ENCODE measurements at places on chromosomes 4 and X. TPM values are rescaled to one million over a fixed set of nuclear protein-coding genes. Genes with fewer than 3 reads are reported as not detected.

The SPANXD gene
- total RNA-seq, result not detected

The GAB3 gene
- 4.6 TPM for total RNA-seq

The PAGE4 gene
- not detected for total RNA-seq

The PFKFB1 gene
- 0.23 TPM for total RNA-seq

The ARHGEF6 gene
- 5.4 TPM for total RNA-seq

The GLRA3 gene
- total RNA-seq, result not detected

The IDUA gene
- total RNA-seq, result 44.9 TPM

The NDNF gene
- 1.1 TPM for total RNA-seq

The PIGA gene
- 5.0 TPM for total RNA-seq

The SSX2 gene
- not detected for total RNA-seq

The NAP1L3 gene
- 6.1 TPM for total RNA-seq

The IQSEC2 gene
- 11.7 TPM for total RNA-seq

The ITGB1BP2 gene
- total RNA-seq, result 0.23 TPM

The GATA1 gene
- total RNA-seq, result not detected

The FGF13 gene
- total RNA-seq, result 0.35 TPM

The SLC6A14 gene
- total RNA-seq, result not detected

The ESX1 gene
- total RNA-seq, result not detected
